Osteoblast (primary cell): ENCODE measurements at places on chromosomes 1 and 21.

- DNase-seq, result no peak
Observed at GRCh38 chr1:230572121-230573105, 69.9 kb upstream of the COG2 start.

DNA sequence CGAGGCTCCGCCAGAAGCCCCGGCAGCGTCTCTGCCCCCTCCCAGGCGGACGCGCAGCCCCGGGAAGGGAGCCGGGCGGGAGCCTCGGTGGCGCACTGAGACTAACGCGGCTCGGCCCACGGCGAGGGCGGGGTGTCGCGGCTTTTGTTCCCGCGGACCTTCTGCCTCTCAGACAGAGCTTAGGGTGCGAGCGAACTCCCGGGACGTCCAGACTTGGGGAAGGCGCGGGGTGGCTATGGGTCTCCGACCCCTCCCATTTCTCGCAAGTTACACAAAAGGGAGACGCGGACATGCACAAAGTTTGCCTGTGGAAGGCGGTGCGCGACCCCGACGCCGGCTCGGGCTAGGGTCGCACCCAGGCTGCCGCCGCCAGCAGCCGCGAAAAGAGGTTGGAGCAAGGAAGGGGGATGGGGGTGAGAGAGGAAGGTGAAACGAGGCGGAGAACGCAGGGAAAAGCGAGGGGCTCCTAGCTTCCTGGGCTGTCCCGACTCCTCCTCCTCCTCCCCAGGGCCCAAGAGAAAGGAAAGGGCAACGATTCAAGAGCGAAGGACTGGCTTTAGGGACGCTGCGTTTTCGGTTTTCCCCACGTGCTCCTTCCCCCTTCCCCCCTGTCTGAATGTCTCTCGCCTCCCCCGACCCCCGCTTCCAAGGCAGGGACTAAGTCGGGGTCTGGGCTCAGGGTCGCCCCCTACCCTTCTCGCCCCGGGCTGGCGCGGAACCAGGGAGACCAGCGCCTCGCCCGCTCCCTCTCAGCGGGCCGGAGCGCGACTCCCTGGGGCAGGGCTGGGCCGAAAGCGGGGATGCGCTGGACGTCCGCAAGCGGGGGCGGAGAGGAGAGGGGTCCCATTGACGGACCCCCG lies 729 bp downstream of the APP start:
- DNase-seq, result peak; percentile 95

DNA sequence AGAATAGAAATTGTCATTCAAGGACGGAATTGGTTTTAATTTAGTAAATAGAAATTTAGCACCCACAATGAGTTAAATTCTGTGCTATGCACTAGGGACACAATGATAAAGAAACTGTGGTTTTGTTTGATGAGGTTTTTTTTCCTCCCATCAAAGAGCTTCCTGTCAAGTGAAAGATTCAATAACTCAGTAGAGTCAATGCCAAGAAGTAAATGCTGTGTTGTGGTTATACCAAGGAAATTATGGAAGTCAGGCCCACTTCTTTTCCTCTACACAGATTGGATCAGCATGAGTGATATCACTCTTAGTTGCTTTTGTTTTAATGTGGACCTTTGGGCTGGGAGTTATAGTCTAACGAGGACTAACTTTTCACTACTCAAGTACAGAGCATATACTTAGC lies 1269.6 kb upstream of the ADGRL2 start:
- DNase-seq, result no peak

DNA sequence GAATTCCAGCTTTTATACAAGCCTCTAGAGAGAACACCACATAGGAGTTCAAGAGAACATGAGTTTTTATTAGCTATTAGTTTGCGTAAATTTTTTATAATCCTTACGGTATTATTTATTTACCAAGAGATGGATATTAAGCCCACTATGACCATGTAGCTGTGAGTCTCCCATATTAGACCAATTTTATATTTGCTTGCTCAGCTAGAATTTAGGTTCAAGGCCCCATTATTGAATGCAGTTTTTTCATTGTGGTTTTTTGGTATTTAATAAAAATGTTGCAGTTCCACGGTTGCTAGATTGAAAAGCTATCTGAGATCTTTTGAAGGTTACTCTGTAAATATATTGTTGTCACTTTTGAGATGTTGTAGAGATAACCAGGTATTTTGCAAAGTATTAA lies 2.9 kb downstream of the PPP1R8 start:
- DNase-seq, result no peak
